ENCODE measurements at places on chromosomes 13 and 19.

DNA sequence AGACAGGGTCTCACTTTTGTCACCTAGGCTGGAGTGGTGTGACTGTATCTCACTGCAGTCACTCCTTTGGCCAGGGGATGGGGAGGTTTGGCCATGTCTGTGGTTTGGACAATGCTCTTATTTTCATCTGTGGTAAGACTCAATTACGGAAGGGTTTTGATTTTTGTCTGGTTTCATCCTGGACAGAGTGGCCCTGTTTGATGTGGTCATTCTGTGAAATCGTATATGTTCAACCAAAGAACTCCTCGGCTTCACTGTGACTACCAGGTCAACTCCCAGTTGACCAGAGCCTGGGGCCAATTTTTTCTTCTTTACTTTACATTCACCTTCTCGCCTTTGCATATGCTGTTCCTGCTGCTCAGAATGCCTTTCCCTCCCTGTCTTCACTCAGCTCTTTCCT lies 6.8 kb upstream of the CCDC124 start:
- DNase-seq, result no peak

GRCh38 chr19:6215701-6216235 lies 64.0 kb downstream of the MLLT1 start:
- DNase-seq, result no peak

DNA sequence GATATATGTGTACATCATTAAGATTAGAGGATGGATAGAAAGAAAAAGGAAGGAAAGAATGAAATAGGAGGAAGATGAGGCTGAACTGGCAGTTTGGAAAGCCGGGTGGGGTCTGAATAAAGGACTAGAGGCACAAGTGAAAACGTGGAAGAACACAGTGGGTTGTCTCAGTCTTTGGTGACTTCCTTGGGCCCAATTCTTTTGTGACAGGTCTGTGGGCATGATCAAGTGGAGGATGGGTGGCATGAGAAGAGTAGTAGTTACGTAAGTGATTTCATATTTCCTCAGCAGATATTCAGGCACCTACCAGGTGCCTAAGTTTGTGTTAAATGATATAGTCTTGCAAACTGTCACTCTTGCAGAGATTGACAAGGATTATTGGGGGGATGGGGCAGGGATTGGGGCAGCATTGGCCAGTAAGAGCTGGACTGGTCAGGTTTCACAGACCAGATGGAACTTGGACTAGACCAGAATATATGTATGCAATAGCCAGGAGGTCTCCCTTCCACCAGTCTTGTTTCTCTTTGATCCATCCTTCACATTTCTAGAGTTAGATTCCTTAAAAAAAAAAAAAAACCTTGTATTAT lies 2.7 kb downstream of the TPP2 start:
- DNase-seq, result no peak

GRCh38 chr13:34381228-34381627 lies 560.8 kb upstream of the NBEA start:
- no peak for DNase-seq

GRCh38 chr13:34748073-34748472 lies 194.0 kb upstream of the NBEA start:
- DNase-seq, result no peak

GRCh38 chr13:31046711-31047279 lies 114.3 kb downstream of the TEX26 start:
- no peak for DNase-seq

GRCh38 chr13:104832231-104832630 lies 1703.2 kb downstream of the EFNB2 start:
- DNase-seq, result no peak

DNA sequence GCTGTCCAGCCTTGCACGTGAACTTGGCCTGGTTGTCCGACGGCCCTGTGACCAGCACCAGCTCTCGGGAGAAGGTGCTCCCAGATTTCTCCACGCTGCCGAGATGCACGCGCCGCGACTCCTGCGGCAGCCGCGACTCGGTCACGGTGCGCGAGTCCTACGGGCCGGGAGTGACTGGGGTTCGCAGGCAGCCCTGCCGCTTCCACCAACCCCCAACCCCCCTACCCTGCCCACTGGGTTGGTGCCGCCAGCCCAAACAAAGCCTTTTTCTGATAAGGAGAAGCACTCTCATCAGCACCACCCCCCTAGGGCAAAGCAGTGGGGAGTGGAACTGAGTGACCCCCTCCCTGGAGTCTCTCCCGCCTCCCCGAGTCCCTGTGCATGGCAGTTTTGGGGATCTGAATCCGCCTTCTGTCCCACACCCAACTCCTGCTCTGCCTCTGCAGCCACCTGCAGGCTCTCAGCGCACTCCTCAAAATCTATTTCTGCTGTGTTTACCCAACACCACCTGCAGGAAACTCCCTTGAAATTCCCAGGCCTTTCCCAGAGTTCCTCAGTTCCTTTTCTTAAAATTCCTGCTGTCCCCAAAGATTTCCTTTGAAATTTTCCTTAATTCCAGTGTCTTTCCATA lies 6.2 kb downstream of the NPHS1 start:
- no peak for DNase-seq

DNA sequence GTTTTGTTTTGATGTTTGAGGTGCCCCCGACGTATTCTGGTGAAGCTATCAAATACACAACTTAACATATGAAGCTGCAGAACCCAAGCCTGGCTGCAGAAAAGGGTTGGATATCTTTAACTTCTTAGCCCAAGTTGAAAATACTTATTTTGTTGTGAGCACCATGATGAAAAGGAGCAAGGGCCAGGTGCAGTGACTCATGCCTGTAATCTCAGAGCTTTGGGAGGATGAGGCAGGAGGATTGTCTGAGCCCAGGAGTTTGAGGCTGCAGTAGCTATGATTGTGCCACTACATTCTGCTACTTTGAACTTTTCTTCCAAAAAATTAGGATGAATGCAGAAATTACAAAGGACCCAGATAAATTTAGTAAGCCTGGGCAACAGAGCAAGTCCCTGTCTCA lies 44.1 kb upstream of the UBE2L5 start:
- DNase-seq, result no peak

- DNase-seq, result no peak
Observed at GRCh38 chr19:14563989-14564651, 7.7 kb downstream of the NDUFB7 start.

Measured in activated gamma-delta T cell (primary cell).